GM23248 (cell line): ENCODE measurements at places on chromosomes 4 and X. TPM values are rescaled to one million over a fixed set of nuclear protein-coding genes. Genes with fewer than 3 reads are reported as not detected.

- no peak for DNase-seq
Observed at GRCh38 chr4:36189511-36190226, 54.6 kb downstream of the ARAP2 start.

- DNase-seq = peak; percentile 62
Observed at GRCh38 chrX:39855748-39856129, 242.0 kb downstream of the BCOR start.

DNA sequence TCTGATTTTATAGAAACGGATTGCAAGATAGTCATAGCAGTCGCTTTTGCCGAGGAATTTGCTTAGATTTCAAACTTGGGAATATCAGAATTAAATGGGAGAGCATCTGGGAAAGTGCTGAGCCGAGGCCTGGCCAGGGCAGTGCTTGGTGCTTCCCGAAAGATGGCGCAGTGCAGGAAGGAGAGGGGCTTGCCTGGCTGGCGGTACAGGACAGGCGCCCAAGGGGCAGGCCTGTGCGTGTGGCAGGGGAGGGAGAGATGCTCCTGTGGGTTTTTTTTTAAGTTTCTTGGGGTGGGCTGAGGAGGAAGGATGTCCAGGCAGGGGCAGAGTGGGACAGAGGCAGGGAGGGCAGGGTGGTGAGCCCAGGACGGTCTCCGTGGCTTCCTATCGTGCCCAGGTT, 241.1 kb downstream of the AFAP1 start:
- DNase-seq = peak; percentile 49

- DNase-seq = peak; percentile 69
Observed at GRCh38 chr4:86963697-86964096, 28.9 kb downstream of the AFF1 start.

DNA sequence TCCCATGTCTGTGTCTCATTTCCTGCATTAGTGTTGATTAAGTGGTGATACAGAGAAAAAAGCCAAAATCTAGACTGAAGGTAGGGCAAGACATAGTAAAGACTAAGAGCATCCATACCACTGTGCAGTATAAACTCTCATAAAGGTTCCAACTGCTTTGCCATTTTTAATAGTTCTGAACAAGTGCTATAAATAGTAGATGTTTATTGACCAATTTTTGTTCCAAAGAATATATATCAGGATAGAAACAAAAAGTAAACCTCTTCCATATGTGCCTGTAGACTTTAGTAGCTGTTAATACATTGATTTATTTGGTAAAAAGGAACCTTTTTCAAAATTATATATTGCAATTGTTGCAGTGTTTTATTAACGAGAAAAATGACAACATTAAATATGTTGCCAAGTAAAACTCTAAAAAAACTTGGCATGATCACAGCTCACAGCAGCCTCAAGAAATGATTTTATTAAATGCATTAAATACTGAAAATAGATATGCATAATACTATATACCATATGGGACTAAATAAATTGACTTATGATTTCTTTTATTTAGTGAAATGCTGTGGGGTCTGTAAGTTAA, 22.3 kb upstream of the AASDH start:
- no peak for DNase-seq

Gene ADGRG2
- under 0.01 TPM in 1 of 2 replicates, not detected in the other for total RNA-seq

DNA sequence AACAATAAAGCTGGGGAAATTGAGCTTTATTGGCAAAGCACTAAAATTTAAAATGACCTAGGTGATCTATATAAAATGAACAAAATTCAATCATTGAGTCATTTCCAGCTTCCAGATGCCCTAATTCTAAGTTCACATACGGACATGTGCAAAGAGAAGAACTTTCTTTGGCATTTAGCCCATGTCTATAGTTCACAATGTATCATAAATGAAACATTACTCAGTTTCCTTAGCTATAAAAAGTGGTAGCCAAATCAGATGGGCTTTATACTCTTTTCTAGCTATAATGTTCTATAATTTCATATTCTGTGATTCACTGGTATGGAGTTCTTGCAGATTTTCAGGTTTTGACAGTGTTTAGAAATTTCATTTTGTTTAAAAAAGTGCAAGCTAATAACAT, 327.4 kb downstream of the KCTD8 start:
- no peak for DNase-seq

Gene VSIG1
- not detected in 2 replicates for total RNA-seq

DNA sequence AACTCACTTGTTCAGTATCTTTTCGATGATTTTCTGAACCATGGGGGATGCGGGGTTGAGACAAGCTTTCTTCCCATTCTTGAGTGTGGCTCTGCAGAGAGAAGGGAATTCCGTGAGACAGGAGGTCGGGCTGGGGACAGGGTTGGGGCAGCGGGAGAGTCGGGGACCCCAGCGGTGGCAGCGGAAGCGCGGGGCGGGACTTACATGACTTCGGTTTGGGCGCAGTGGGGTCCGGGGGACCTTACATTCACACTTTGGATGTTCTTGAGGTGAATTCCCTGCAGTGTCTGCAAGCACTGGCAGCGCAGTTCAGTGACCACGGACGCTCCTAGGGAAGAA, 434 bp downstream of the CXCL3 start:
- DNase-seq = no peak

Gene COL25A1
- 0.13 TPM in 1 of 2 replicates, not detected in the other for total RNA-seq

DNA sequence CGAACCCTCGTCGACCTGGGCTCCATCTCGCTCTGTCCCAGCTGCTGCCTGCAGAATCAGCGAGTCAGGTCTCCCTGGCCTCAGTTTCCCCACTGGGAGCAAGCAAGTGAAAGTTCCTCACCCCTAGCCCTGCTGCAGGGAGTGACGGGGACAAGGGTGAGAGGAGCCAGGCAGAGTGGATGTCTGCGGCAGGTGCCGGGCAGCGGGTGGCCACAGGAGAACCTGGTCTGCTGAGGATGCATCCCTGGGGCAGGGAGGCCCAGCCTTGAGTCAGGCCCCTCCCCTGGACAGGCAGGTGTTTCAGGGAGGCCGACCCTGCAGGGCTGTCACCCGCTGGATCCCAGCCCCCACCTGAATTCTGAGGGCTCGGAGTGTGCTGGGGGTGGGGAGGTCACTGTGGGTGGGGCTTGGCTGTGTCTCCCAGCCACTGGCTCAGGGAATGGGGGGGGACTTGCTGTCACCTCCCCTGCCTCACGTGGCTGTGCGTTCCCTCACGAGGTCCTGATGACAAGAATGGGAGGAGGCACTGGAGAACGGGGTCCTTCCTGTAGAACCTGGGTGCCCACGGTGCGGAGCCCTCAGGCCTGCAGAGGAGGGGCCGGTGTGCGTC, 33.2 kb downstream of the LRPAP1 start:
- DNase-seq = no peak

DNA sequence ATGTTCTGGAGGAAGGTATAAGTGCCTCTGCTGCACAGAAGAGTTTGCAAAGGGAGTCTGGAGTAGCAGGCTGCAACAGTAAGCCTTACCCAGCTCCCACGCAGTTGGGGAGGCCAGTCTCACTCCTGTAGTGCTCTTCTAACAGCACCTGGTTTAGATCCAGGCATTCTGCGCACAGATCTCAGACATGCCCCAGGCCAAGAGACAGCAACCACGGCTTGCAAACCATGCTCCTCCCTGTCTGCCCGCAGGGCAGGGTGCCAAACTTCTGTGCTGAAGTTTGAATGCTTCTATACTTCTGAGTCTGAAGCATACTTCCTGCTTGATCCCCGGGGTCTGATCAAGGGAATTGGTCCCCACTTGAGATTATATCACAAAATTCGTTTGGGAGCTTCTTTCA, 106.3 kb downstream of the LINC00632 start:
- peak; percentile 54 for DNase-seq

Gene ZDHHC9
- total RNA-seq = 27.5 and 33.5 TPM in 2 replicates

DNA sequence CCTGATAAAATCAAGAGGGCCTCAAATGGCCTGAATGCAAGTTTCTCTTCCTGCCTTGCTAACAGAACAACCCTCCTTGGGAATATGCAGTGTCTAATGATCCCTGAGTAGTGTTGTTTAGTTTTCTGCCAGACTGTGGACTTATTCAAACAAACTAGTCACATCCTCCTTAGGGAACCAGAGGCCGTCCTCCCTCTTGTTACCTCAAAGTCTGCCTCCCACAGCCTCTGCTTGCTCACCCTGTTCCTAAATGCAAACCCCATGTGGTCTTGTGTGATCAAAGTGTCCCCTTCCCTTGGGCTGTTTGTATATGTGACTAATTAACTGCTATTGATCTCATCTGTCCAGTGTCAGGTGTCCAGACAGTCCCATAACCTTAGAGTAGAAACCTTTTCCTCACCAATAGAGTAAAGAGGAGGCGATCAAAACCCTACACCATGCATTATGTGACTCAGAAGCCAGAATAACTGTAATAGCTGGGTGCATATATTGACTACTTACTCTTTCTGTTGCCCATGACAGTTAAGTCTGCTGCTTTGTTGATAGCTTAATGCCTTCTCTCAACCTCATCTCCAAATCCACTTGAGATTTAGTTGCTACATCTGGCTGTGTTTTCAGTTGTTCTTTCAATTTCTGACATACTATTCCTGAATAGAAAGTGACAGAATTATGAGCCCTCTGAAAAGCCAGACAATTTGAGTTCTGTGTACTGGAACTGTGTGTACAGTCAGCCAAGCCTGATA, 473.0 kb upstream of the NWD2 start:
- DNase-seq = no peak

DNA sequence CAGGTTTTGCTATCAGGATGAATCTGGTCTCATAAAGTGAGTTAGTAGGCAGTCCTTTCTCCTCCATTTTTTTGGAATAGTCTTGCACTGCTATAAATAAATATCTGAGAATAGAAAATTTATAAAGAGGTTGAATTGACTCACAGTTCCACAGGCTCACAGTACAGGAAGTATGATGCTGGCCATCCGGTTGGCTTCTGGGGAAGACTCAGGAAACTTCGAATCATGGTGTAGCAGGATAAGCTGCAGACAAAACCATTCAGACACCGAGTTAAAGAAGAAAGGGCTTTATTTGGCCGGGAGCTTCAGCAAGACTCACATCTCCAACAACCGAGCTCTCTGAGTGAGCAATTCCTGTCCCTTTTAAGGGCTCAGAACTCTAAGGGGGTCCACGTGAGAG, 348.2 kb downstream of the KCTD8 start:
- no peak for DNase-seq

Gene MAGEE1
- total RNA-seq = 0.86 and 1.1 TPM in 2 replicates

Gene SMIM43
- total RNA-seq = 3.4 and 3.5 TPM in 2 replicates

DNA sequence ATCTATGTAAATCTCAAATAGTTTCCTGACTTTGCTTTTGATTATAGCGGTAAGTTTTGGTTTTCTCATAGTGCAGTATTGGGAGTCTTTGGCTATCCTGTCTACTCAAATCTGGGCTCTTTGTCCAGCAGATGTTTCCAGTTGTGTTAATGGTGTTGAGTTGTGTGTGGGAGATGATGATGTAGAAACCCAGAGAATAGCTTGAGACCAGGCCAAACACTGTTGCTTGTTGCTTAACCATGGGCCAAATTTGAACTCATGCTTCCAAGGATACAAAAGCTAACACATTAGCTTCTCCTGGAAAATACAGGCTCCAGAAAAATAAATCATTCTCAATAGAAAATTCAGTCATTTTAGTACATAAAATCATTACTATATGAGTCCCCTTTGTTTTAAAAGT, 82.6 kb upstream of the GYPA start:
- DNase-seq = no peak

Gene UGT2B10
- total RNA-seq = not detected in 2 replicates

GRCh38 chrX:973010-973632, 239.3 kb downstream of the CRLF2 start:
- DNase-seq = no peak

- no peak for DNase-seq
Observed at GRCh38 chrX:15451913-15452312, 41.2 kb downstream of the PIR start.

DNA sequence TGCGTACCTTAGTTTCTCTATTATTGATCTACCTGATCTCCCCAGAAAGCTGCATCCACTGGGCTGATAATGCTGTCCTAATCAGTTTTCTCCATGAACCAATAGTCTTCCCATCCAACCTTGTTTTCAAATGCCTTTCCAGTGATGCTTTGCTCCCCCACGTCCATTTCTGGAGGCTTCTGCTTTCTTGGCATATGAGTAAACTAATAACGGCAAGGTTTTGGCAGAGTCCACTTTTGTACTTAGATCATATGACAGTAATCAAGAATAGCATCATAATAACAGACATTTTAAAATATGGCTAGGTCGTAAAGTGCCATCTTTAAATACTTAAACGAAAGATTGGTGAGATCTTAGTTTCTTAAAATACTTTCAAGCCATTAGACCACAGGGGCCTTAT, 38.4 kb upstream of the FAM9B start:
- DNase-seq = peak; percentile 67

Gene FGF5
- 13.4 and 15.5 TPM in 2 replicates for total RNA-seq

DNA sequence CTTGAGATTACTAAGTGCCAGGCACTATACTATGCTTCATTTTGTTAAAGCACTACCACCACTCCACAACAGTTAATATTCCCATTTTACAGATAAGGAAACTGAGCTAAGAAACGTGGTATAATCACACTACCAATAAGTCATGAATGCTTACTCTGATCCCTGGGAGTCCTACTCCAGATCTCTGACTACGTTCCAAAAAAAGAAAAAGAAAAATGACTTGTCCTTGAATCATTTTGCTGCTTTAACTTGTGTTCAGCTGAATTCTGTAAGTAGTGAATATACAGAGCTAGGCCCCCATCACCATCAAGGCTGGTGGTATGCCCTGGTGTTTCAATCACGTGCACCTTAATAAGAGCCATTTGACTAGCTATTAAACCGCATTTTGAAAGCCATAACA, 39.4 kb downstream of the LDB2 start:
- DNase-seq = peak; percentile 20

Gene SORBS2
- 0.32 and 5.8 TPM in 2 replicates for total RNA-seq
